Glomerular endothelial cell (primary cell): ENCODE measurements at places on chromosomes 1 and 21.

GRCh38 chr1:13992489-13993285 lies 292.7 kb downstream of the PRDM2 start:
- DNase-seq, result no peak

DNA sequence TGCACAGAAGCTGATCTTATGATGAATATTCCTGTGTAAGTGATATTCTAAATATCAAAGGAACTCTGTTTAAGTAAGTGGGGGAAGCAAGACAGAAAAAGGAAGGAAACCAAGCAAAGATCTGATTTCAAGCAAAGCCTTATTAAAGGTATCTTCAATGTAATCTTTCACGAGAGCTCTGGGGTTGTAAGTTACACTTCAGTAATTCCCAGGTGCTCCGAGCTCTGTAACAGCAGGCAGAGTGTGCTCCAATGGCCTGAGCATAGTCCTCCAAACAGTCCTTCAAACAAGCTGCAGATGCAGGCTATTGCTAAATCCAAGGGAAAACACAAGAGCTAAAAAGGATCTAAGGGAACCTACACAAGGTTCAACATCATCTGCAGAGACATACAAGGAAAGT lies 949.7 kb upstream of the TMPRSS15 start:
- no peak for DNase-seq

DNA sequence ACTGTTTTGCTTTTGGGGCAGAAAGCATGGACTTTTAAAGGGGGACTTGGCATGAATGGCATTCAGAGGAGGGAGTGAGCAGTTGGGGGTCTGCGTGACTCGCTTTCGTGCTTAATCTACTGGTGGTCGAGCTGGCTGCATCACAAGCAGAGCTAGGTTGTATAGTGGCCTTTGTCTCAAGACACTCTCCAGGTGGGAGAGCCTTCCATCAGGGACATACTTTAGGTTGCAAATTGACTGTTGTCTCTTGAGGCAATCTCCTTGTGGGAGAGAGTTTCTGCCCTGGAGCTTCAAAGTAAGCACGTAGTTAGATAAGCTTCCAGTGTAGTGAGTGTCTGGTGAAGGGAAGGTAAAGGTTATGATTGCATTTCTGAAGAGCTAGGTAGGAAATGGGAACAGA lies 93.9 kb downstream of the C1orf21 start:
- DNase-seq, result no peak

DNA sequence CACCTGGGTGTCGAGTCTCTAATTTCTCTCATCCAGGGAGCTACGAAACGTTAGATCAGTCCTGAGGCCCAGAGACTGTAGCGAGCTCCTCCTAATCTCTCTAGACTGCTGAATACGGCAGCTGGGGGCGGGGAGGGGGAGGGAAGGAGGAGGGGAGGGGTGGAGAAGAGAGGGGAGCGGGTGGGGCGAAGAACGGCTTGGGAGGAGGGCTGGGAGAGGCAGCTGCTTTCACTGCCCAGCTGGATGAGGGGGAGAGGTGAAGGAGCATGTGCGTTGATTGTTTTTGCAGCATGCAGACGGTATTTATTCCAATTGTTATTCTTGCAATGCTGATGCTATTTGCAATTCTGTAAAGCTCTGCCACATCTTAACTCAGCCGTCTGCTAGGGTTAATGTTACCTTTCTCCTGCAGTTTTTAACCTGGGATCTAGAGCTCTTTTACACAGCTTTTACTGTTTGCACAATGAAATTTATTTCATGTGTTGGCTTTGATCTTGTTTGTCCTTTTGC lies 790 bp downstream of the DNAJC6 start:
- DNase-seq, result no peak

GRCh38 chr1:14282707-14283106 lies 315.8 kb upstream of the KAZN start:
- DNase-seq, result no peak

- DNase-seq, result no peak
Observed at GRCh38 chr1:11338284-11338924, 65.4 kb downstream of the UBIAD1 start.

DNA sequence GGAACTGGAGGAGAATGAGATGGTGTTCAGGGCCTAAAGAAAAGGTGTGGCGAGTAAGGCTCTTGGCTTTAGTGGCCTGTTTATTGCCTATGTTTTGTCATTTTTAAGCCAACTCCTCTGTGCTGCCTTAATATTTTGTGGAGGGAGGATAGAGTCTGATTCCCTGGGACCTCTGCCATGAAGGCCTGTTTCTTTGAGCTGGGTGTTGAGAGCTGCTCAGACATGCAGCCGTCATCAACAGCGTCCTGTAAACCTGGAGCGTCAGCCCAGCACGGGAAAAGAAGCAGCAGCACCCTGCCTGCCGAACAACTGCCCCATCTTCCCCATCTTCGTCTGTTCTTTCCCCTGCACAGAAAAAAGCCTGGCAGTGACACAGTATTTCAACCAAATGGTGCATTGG lies 27.1 kb upstream of the SNX27 start:
- DNase-seq, result no peak

DNA sequence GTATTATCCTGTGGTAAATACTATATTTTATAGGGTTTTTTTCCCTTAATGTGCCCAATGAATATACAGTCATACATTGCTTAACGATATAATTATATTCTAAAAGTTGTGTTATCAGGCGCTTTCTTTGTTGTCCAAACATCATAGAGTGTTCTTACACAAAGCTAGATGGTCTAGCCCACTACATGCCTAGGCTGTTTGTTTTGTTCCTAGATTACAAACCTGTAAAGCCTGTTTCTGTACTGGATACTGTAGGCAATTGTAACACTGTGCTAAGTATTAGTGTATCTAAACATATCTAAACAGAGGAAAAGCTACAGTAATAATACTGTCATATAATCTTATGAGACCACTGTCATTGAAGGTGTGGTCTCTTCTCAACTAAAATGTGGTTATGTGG lies 242.6 kb upstream of the C1orf105 start:
- no peak for DNase-seq

DNA sequence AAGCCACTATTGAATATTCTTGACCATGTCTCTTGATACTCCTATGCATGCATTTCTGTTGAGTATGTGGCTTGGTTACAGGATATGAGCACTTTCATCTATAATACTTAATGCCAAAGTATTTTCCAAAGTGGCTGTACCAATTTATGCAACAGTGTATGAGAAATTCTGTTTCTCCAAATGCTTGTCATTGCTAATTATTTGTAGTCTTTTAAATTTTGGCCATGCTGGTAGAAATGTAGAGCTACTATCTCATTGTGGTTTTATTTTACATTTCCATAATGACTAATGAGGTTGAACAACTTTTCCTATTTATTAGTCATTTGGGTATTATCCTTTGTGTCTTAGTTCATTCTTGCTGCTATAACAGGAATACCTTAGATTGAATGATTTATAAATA lies 71.4 kb upstream of the TSPAN2 start:
- DNase-seq, result no peak

GRCh38 chr1:175222296-175222938 lies 29.8 kb upstream of the KIAA0040 start:
- DNase-seq, result no peak

GRCh38 chr1:86594284-86594770 lies 47.4 kb downstream of the CLCA4 start:
- DNase-seq, result no peak

DNA sequence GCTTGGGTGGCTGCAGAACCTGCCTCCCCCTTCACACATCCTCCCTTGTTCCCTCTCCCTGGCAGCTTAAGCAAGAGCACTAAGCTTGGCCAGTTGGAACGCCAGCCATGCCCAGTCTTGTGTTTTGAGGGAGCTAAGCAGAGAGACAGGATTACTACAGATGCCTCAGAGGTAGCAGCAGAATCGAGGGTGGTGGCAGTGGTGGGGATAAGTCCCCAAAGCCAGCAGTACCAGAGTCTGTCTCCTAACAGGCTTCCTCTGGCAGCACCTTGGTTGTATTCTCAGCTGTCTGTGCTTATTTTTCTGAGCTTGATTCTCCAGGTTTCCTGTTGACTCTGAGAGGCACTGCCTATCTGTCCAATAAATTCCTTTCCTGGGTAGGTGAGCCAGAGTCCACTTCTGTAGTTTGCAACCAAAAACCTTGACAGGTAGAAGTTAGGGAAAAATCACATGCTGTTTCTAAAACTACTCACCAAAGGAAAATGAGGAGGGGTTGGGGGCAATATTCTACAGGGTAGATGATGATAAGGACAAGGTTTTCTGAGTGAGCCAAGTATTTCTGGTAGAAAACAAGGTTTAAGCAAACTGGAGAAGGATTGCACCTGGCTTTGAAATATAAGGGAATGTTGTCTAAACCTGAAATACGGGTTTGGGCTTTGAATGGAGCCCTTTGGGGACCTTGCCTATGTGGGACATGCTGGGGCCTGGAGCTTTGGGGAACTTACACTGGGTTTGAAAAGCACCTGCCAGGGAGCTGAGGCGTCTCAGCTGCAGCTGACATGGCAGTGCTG lies 100.8 kb downstream of the PBX1 start:
- DNase-seq, result no peak

DNA sequence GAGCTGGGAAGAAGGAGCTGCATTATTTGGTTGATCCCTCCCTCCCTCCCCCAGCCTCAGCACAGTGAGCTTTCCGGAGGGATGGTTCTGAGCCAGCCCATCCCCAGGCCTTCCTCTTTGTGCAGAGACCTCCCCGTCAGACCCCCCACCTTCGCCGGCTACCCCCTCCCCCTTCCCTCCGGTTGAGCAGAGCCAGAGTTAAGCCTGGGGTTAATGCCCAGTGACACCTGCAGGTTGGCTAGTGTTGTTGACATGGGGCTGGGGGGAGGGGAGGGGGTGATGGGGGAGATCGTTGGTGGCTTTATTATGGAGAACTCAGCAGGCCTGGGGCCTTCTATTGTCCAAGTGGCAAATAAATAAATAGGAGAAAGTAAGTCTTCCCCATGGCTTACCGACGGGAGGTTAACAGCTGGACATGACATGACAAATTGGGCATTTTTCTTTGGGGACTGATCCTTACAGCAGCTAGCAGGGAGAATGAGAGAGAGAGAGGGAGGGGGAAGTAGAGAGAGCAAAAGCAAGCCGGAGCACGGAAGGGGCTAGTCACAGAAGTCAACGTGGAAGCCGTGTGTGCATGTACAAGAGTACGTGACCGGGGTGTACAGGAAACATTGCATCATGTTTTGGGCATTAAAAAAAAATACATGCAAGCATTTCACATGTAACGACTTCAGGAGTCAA lies 131.1 kb downstream of the TMEM53 start:
- no peak for DNase-seq

GRCh38 chr1:222975472-222976122 lies 160.8 kb downstream of the DISP1 start:
- no peak for DNase-seq

DNA sequence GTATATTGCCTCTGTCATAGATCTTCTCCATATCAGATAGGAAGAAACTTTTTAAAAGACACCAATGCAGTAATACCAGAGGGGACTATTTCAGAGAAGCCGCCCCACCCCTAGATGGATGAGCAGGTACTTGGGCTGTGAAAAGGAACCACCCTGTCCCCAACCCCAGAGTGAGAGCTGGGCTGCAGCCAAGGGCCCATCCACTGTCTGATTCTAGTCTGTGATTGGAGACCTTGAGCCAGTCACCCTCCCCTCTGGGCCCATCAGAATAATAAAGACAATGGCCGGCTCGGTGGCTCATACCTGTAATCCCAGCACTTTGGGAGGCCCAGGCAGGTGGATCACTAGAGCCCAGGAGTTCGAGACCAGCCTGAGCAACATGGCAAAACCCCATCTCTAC lies 5.0 kb downstream of the CLEC20A start:
- no peak for DNase-seq

DNA sequence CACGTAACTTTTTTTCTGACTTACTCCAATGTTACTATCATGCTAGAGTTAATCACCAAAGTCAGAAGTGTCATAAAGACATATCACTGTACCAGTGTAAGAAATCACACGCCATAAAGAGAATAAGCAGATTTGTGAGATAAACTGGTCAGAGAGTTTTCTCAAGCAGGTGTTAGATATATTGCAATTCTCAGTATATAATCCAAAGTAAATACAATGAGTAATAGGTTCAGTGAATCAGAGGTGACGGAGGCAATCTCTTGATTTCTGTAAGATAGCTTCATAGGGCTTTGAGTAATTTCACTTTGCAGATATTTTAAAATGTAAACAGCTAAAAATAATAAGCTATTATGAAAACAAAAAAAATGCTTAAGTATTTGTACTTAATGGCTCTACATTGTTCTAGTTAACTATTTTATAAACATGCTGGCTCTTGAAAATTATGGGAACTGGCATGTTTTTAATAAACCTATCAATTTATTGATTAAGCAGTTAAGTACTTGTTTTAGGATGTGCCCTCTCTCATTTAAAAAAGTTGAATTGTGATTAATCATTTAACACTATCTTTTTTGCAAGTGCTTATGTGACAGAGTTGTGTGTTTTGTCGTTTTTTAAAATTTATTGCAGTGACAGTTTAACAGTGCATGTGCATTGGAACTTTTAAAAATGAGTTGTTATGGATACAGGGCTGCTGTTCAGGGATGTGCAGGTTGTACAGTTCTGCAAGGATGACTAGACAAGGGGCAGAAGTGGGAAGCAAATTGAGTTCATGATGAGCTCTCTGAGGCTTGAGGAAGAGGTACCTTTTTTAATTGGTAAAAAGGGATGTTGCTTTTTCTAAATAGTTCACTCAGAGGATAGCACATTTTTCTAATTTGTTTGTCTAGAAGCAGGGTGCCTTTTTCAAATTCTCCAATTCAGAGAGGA lies 119.1 kb downstream of the USP25 start:
- peak; percentile 72 for DNase-seq

DNA sequence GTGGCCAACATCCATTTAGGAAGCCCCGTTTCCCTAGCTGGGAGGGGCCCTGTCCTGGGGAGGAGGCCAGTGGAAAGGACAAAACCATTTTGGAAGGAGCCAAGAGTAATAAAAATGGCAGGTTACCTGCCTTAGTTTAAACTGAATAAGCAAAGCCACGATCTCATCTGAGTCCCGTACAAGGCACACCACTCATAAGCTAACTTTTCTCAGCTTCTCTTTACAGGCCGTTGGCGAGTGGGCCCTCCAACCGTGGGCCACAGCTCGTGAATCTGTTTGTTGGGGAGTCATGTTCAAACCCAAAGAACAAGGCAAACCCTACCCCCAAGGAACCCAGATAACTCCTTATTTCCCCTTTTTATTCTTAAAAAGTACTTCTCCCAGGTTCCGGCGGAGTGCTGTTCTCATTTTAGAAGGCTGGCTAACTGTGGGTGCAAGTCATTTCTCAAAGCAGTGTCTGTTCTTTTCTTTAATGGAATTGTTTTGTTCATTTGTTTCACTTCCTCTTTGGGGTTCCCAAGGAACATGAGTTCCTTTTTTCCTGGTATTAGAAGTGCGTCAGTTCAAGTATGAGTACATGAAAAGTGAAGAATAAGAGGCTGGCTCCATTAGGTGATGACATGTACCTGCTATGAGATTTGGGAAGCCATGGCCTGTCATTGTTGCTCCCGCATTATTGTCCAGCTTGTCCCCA lies 89.0 kb downstream of the PSMG1 start:
- no peak for DNase-seq

DNA sequence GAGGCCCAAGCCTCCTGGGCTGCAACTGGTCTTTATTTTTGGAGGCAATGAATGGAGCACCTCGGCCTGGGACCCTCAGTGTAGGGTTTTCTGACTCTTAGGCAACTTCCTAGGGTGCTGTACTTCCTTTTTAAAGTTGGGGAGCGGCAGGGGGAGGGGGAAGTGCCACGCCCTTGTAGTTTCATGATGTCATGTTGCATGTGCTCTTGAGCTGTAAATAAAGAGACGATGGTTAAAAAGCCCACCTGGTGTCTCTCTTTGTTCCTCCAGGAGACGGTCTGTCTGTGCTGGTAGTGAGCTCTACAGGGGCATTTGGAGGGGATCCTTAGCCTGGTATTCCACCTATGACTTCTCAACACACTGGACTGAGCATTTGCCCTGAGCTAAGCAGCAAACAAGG lies 10.3 kb upstream of the AGTRAP start:
- DNase-seq, result no peak
